ENCODE measurements at places on chromosomes 3 and 15.

DNA sequence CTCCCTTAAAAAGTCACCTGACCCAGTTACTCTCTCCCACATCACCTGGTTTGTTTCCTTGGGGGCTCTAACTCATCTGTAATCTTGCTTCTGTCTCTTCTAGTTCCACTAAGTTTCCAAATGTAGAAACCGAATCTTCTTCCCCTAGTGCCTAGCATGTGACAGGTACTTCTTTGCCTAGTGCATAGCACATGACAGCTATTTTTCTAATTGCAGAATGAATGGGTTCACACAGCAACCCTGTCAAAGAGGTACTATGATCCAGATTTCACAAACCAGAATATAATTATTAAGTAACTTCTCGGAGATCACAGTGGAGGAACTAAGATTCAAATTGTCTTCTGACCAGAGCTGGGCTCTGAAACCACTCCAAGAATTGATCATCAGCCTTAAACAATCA, 7.4 kb downstream of the DPH3 start:
- DNase-seq = no peak

GRCh38 chr15:59104602-59104911, 389 bp upstream of the CCNB2 start:
- no peak for DNase-seq

GRCh38 chr3:195221015-195221853, 49.7 kb downstream of the XXYLT1 start:
- no peak for DNase-seq

DNA sequence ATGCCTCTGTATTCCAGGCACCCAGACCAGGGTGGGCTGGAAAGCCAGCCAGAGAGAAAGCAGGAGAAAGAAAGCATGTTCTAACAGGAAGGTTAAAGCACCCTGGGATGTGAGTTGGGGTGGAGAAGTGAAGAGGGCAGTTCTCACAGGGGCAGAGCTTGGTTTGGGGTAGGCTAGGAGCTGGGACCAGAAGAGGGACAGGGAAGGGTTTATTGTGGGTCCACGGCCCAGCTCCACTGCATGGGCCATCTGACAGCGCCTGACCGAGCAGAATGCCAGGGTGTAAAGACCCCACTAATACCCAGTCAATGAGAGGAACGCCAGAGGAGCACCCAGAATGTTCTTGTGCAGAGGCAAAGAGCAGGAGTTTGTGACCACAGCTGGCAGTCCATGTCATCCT, 27.1 kb upstream of the MAGEF1 start:
- no peak for DNase-seq

DNA sequence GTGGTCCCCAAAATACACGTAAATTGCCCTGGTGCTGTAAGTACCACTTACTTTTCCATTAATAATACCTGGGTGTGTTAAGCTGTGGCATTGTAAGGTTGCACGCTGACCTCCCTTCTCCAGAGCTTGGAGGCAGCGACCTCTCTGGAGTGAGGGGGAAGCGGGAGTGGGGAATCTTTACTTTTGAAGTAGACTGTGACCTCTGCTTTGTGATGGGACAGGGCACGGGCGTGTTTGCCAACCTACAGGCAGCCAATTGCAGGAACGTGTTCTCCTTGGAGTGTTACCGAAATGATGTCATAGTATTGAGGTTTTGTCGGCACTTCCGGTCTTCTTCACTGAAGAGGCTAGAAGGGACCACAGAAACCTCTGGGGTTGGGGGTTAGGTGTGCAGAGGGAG, 227.3 kb upstream of the C2CD4B start:
- DNase-seq = no peak

DNA sequence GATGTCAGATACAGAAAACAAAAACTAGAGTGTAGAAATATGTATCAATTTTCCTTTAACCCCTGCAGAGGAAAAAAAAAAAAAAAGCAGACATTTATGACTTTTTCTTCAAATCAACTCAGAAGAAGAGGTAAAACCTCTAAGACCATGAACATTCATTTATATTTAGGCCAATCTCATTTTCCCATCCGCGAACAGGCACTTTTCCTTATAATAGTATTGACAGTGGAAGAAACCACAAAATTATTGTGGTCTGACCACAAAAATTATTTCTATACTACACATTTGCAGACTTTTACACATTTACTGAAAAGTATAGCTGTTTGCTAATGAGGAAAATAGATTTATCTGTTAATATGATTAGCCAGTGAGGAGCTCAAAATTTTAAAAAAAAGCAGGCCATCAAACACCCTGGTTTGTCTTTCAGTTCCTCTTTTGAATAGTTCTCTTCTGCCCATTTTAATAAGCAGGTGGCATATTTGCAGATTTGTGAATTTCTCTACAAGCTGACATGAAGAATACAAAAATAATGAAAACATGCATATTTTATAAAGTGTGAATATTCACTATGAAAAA, 5.7 kb downstream of the OSBPL11 start:
- DNase-seq = no peak

DNA sequence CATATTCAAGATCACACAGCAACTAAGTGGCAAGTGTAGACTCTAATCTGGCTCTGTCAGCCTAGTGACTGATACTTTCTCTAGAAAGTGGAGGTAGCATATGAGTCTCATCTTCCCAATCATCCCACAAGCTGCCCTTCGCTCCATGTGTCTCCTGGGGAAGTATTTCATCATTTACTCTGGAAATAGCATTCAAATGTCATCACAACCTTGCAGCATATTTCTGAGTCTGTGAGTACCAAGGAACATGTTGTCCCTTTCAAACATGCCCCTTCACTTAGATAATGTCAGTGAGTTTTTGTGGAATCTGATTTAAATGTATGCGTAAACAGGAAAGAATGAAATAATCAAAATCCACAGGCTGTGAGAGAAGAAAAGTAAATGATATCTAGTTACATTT, 322.9 kb downstream of the SLC9A9 start:
- DNase-seq = no peak

DNA sequence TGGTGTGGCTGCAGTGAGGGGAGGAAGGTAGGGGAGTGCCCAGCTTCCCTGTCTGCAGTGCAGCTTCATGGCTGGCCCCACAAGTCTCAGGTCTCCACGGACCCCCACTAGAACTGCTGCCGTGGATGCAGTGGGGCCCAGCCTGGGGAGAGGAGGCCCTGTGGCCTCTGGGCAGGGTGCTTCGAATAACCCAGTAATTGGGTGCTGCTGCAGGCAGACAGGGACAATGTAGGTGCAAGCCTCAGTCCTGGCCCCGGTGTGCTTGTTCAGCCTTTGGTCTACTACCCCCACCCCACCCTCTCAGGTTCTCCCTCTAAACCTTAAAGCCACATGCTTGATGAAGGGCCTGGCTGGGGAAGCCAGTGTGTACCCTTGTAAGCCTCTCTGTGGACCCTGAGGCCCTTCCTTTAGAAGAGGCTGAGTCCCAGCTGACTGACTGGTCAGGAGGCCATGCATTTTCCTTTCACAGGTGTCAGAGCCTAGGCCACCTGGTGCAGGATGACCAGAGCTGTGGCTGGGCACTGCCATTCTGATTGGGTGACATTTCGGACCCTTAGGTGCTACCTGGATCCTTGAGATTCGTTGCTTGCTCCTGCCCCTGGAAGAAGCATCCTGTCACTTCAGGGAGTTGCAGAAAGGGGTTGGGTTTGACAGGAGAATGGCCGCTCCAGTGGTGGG, 21.1 kb upstream of the EXOG start:
- DNase-seq = no peak
